ENCODE measurements at places on chromosomes 3 and 15.

- no peak for DNase-seq
Observed at GRCh38 chr15:91679447-91679846, 174.1 kb upstream of the SLCO3A1 start.

GRCh38 chr3:64870876-64871646, 183.3 kb upstream of the ADAMTS9 start:
- DNase-seq, result no peak

DNA sequence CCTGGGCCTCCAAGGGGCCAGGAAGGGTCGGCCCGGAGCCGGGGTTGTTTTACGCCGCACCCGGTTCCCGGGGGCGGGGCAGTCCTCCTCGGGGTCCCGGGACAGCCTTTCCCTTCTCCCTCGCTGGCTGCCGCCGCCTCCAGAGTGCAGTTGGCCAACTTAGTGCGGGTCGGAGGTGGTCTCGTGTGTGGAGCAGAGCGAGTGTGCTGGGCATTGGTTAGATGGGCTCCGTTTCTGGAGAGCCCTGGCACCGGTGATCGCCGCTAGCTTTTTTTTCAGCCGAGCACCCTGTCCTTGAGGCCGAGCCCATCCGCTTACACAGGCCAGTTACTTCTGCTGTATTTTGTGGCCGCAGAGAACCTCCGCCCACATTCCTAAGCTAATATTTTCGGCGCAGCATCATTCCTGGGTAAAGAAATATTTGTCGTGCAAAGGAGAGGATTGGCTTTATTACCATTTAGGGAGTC, 585 bp downstream of the KIF23 start:
- no peak for DNase-seq

DNA sequence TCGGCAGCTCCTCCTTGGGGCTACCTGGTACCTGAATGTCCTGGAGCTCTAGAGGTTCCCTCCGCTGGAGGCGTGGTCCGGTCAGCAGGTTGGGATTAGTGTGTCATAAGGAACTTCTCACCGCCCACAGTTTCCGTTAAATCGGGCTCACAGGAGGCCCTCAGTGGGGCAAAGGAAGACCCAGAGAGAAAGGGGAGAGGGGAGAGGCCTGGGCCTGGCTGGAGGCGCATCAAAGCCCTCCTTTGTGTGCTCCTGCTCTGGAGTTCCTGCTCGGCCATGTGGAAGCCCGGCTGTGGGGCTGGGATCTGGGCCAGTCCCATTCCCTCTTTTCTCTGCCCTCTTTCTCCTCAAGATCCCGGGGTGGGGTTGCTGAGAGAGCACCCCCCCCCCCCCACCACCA, at the start of gene RLBP1:
Gene RLBP1 (minus strand): TSS at position 37 of the 400 bp plus-strand sequence. CDS start 2,604 bp downstream, outside the sequence.
- no peak for DNase-seq

- DNase-seq, result no peak
Observed at GRCh38 chr15:99604865-99605264, 39.1 kb downstream of the MEF2A start.

DNA sequence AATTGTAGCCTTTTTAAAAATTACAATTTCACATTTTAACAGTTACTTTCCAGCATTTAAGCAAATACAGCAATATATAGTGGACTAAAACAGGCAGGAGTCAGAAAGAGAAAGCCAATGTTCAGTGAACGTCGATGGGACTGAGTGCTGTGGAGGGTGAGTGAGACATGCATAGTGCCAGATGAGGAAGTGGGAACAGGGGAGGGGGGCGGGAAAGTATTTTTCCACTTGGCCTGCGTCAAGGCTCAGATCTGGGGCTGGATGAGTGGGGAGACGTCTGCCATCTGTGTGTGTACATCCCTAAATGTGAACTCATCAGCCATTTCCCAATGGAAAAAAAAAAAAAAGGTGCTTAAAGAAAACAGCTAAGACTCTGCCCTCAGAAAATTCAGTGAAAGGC, 19.2 kb upstream of the RAD18 start:
- no peak for DNase-seq
